ENCODE measurements at places on chromosomes 5 and 9.

- no peak for DNase-seq
Observed at GRCh38 chr9:120284821-120285220, 295.1 kb downstream of the CDK5RAP2 start.

- no peak for DNase-seq
Observed at GRCh38 chr5:19140276-19140675, 847.7 kb downstream of the CDH18 start.

- DNase-seq: no peak
Observed at GRCh38 chr5:177478711-177479646, 5.5 kb upstream of the DBN1 start.

GRCh38 chr9:86983620-86984259, 36.4 kb upstream of the GAS1 start:
- no peak for DNase-seq

DNA sequence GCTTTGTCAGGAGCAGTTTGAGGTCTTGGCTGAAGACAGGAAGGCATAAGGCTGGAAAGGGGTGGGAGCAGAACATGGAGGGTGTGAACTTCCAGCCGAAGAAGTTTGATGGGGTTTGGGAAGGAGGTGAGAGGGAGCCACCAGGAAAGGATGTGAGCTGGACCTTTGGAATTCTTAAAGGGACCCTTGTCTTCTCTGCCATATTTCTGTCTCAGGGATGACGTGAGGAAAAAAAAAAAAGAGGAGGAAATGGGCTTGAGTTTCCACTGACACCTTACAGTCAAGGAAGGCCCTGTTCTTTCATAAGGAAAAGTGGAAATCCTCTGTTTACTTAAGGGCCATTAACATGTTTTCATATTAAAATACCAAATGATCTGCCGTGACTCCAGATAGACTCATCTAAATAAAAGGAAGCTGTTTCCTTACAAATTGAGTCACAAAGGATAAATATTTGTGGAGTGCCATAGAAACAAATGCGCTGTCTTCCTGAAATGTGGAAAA, 132.1 kb downstream of the PALM2AKAP2 start:
- no peak for DNase-seq

DNA sequence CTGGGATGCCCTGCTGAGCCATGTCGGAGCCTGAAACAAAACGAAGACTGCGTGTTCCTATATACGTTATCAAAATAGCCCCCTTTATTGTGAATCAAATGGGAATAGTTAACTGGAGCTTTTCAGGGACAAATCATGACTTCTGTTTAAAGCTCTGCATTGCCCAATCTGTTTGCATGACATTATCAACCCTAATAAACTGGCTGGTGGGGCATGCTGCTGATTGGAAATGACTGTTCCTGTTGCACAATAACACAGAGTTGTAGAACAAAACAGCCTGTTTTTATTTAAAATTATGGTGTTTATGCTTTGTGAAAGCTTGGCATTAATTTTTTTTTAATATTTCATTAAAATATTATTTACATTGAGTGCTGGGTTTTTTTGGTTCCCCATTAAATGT, 215.5 kb downstream of the TMEM167A start:
- no peak for DNase-seq

GRCh38 chr9:37992924-37993349, 76.1 kb downstream of the SHB start:
- no peak for DNase-seq

- DNase-seq: no peak
Observed at GRCh38 chr5:42832060-42832459, 20.4 kb upstream of the SELENOP start.

GRCh38 chr9:111098093-111098492, 59.8 kb upstream of the LPAR1 start:
- no peak for DNase-seq

DNA sequence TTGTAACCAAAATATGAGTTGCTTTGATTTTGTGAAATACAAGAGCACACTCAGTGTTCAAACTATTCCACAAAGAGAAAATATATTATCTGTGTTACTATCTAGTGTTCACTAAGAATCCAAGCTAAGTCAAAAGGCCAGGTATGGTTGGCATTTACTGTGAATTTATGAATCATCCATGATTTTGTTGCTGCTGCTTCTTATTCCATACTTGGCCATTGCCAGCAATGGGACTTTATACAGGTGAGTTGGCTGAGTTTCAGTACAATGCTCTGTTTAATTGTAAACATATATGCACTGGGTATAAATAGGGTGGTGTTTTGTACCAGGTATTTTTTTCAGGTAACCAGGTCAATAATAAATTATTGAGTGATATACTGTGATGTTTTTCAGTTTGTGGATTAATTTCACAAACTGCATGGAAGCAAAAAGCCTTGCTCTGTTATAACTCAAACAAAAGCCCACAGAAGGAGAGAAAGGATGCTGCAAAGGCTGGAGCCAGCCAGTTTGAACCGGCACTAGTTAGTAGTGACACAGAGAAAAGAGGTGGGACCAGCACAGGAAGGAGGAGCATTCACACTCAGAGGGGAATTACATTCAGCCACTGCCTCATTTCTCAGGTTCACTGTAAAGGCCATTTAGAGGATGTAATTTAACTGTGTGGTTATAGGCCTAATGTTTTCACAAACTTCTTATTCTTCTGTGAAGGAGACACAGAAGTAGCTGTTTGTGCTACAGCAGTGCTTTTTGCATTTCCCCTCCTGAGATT, 381.8 kb downstream of the ADGRV1 start:
- no peak for DNase-seq

DNA sequence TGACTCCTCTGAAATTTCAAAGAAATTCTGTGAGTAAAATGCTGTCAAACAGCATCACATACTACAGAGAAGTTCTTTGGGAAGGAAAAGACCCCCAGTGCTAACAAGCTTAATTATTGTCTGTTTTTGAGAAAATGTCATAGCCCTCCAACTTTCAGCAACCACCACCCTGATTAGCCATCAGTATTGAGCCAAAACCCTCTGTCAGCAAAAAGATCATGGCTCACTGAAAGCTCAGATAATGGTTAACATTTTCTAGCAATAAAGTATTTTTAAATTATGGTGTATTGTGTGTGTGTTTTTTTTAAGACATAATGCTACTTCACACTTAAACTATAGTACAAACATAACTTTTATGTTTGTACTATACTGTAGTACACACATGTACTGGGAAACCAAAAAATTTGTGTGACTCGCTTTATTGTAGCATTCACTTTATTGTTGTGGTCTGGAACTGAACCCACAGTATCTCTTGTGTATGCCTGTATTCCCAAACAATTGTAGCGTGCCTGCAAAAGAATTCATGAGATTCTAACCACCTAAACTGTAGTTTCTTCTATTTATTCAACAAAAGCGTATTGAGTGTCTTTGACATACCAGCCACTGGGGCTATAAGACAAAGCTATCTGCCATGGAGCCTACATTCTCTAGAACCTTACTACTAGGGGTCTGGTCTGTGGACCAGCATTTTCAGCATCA, 31.6 kb downstream of the TLE4 start:
- DNase-seq: no peak

GRCh38 chr9:138011951-138012500, 134.4 kb downstream of the CACNA1B start:
- DNase-seq: no peak

DNA sequence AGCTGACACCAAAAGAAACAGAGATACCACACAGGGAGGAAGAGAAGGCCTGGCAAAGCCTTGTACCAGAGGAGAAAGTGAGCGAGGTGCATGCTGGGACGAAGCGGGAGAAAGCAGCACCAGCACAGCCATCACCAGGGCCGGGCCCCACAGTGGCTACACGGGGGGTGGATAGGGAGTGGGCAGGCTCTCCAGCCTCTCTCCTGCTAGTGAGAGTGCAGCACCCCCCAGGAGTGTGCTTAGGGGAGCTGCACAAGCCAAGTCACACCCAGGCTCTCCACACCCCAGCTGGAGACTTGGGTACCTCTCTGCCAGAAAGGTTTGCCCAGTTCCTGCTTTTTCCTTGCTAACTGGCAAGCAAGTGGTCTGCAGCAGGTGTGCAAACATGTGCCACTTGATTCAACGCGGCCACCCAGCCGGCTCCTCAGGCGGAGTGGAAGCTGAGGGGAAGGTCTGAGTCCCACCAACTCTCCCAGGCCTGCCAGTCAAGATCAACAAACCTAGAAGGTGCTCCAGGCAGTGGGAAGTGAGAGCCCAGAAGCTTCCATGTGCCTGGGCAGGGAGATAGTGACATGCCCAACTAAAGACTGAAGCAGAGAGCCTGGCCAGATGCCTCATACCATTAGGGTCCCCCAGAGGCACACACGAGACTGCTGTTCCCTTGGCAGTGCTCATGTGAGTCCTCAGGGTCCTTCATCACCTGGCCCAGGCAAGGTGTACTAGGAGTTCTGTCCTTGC, 39.9 kb downstream of the BICD2 start:
- DNase-seq: no peak

Measured in activated CD4-positive, CD25-positive, alpha-beta regulatory T cell (primary cell).